Activated CD4-positive, alpha-beta T cell treated with anti-CD3 and anti-CD28 coated beads, Interleukin-2, amount 10 ng/mL, durations not matched to agents 7 days and 5 days (primary cell): ENCODE measurements at places on chromosomes 11 and 22.

DNA sequence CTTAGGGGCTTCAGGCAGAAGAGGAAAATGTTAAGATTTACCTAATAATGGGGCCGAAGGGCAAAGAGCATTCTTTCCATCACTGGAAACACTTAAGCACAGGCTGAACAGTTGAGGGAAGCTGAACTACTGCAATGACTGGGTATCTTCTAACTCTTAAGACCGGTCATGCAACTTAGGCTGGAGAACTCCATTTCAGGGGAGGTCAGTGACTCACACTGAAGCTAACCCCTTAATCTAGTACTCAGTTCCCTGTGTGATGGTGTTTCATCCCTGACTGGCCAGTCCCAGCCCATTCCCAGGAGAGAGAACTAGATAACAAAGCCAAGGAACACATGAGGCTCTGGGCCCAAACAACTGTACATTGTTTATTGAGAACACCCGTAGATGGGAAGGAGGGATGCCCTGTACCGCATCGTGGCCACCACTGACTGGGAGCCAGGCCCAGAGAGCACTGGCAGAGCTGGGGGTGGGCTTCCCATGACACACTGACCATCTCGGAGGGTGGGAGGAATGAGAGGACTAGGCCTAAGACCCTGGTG is 10.5 kb downstream of the RPL27A start:
- no peak overlapping the region for H3K27ac ChIP-seq
- peaks cover 28% of the 10 kb centered on the region for H3K4me1 ChIP-seq
- H3K27me3 ChIP-seq, result no peaks in the 10 kb centered on the region
- peaks cover 41% of the 10 kb centered on the region for H3K36me3 ChIP-seq

DNA sequence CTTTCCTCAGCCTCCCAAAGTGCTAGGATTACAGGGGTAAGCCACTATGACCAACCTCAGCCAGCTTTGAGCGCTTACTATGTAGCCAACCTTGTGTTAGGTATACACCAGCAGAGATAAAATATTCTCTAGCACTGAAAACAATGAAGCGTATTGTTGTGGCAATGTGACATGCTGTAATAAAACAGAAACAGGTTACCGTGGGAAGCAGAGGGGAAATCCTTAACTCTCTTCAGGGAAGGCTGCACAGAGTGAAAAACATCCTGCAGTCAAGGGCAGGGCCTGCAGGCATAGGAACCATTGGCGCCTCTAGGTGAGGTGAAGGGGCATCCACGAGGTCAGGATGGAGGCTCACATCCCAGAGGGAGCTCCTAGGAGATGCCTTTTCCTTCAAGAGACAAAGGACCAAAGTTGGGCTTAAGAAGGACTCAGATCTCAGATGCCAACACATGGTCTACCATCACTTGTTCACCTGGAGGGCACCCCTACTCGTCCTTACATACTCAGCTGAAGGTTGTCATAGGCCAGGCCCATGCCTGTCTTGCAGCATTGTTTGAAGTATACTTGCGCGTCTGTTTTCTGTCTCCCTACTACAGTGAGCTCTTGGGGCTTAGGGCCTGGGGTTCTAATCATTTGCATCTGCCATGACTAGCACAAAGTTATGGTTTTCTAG is 8.0 kb downstream of the POLD4 start:
- H3K27ac ChIP-seq, result peak overlapping the region; percentile 37
- no peaks in the 10 kb centered on the region for H3K27me3 ChIP-seq
- H3K4me3 ChIP-seq, result no peak overlapping the region

DNA sequence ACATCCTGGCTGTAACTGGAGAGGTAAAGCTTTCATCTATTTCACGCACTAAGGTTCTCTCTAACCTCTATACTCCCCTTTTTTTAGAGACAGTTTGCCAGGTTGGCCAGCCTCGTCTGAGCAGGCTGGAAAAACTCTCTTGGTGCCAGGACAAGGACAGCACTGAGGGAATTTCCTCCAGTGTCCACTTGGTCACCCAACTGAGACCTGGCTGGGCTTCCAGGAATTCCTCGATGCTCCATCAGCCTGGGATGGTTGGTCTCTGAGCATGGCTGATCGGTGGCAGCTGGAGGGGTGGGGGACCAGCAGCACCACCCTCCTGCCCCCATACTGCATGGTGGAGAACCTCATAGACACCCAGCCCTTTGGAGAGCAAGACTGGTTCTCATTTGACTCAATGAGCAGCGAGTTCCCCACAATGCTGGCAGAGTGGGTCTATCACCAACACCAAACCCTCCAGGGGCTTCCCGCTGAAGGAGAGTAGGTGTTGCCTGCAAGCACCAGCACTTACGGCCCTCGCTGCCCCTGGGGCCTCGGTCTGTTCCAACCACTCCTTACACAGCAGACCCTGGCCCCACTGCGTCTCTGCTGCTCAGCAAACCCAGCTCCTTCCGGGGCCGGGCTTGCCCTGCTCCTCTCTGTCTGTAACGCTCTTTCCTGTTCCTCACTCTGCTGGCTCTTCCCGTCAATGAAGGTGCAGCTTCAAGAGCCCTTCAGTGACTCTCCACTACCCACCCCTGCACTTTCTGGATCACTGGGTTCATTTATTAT is 122.2 kb downstream of the ST3GAL4 start:
- H3K27ac ChIP-seq, result peak overlapping the region; percentile 85
- DNase-seq, result peak; percentile 36
- H3K4me1 ChIP-seq, result peaks cover 27% of the 10 kb centered on the region

DNA sequence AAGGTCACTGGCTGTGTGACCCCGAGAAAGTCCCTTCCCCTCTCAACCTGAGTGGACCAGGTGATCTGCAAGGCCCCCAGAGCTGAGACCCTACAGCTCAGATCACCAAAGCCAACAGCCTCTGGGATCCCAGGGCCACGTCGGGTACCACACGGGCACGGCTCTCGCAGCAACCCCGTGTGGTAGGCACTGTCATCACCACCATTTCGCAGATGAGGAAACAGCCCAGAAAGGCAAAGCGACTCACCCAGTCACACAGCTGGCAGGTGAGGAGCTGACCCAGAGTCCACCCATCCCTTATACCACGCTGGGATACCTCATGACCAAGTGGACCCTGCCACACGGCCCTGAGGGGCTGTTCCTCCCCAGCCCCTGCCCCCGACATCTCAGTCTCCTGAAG is 2.8 kb downstream of the ATP5MGL start:
- H3K36me3 ChIP-seq, result peaks cover 6% of the 10 kb centered on the region
- H3K4me3 ChIP-seq, result no peak overlapping the region
- DNase-seq, result no peak
- no peaks in the 10 kb centered on the region for H3K27me3 ChIP-seq

DNA sequence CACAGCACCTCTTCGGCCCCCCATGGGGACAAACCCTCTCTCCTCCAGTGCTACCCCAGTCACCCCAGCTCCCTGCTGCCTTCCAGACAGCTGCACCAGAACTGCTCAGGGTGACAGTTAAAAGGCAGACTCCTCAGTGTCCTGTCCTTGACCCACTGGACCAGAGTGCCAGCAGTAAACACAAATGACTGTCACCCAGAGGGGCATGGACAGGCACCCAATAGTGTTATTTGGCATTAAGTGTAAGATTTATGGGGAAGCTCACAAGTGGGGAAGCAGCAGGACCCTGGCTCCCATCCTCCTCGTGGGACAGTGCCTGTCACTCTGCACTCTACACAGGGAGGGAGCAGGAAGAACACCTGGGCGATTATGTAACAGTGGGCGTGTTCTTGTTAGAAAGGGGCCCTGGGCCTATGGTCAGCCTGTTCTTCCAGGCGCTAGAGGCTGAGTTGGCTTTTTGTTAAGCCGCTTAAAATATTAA is 5.0 kb downstream of the RPS19BP1 start:
- peak overlapping the region; percentile 73 for H3K27ac ChIP-seq
- H3K36me3 ChIP-seq, result peaks cover 71% of the 10 kb centered on the region
- H3K4me3 ChIP-seq, result no peak overlapping the region
- no peaks in the 10 kb centered on the region for H3K27me3 ChIP-seq
- no peak for DNase-seq
- H3K4me1 ChIP-seq, result peaks cover 90% of the 10 kb centered on the region

GRCh38 chr22:37118083-37118482 is 8.6 kb upstream of the TMPRSS6 start:
- no peaks in the 10 kb centered on the region for H3K27me3 ChIP-seq
- DNase-seq, result no peak
- H3K36me3 ChIP-seq, result peaks cover 17% of the 10 kb centered on the region
- no peak overlapping the region for H3K4me3 ChIP-seq
- H3K27ac ChIP-seq, result peak overlapping the region; percentile 73

DNA sequence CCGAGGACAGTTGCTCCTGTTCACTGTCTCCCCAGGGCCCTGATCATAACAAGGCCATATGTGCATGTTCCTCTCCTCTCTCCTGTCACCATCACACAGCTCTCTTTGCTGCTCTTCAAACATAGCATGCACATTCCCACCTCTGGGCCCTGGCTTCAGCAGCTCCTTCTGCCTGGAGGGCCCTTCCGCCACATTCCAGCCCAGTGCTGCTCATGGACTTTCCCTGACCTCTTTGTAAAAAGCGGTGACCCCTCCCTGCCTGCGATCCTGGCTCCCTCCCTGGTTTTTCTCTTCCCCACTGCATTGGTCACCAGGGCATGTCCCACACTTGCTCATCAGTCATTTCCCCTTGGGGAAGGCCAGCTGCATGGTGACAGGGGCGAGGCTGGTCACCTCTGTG is 98.2 kb downstream of the MYO18B start:
- no peak for DNase-seq
- H3K36me3 ChIP-seq, result no peaks in the 10 kb centered on the region
- no peak overlapping the region for H3K27ac ChIP-seq
- H3K27me3 ChIP-seq, result no peaks in the 10 kb centered on the region

DNA sequence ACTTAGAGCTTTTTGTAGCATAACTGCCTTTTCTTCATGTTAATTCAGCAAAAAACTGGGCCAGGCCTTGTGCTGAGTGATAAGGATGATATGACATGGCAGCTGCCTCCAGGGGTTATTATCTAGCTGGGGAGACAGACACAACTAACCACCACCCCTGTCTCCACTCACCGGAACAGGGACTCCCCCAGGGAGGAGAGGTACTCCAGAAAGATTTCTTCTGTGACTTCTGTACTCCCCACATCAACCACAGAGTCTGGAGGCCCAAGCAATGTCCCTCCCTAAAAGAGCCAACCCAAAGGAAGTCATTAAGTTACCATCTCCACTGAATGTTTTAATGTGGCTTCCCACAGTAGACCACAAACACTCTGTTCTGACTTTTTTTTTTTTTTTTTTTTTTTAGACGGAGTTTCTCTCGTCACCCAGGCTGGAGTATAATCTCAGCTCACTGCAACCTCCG is 14.3 kb upstream of the PMM1 start:
- peak overlapping the region; percentile 38 for H3K4me3 ChIP-seq
- DNase-seq, result peak; percentile 80
- peaks cover 59% of the 10 kb centered on the region for H3K36me3 ChIP-seq
- H3K27me3 ChIP-seq, result no peaks in the 10 kb centered on the region
- H3K27ac ChIP-seq, result peak overlapping the region; percentile 65

- DNase-seq, result no peak
- H3K4me1 ChIP-seq, result no peaks in the 10 kb centered on the region
- no peak overlapping the region for H3K27ac ChIP-seq
- no peak overlapping the region for H3K4me3 ChIP-seq
Measured at GRCh38 chr11:101096036-101096704, 33.4 kb downstream of the PGR start.

GRCh38 chr22:46800102-46800857 is 37.8 kb downstream of the TBC1D22A start:
- no peak for DNase-seq
- H3K36me3 ChIP-seq, result peaks cover 42% of the 10 kb centered on the region
- no peak overlapping the region for H3K4me3 ChIP-seq

GRCh38 chr11:101860696-101861427 is 53.9 kb upstream of the CEP126 start:
- no peak overlapping the region for H3K27ac ChIP-seq
- peaks cover 5% of the 10 kb centered on the region for H3K27me3 ChIP-seq
- H3K36me3 ChIP-seq, result no peaks in the 10 kb centered on the region
- DNase-seq, result peak; percentile 27
- H3K4me3 ChIP-seq, result no peak overlapping the region

GRCh38 chr11:64121663-64122410 is 44.1 kb downstream of the MACROD1 start:
- peaks cover 3% of the 10 kb centered on the region for H3K27me3 ChIP-seq
- H3K4me1 ChIP-seq, result peaks cover 14% of the 10 kb centered on the region
- H3K36me3 ChIP-seq, result no peaks in the 10 kb centered on the region
- no peak for DNase-seq

GRCh38 chr22:38744981-38745380 is 10.8 kb downstream of the SUN2 start:
- H3K4me3 ChIP-seq, result no peak overlapping the region
- DNase-seq, result no peak
- peaks cover 89% of the 10 kb centered on the region for H3K36me3 ChIP-seq
- H3K4me1 ChIP-seq, result peaks cover 64% of the 10 kb centered on the region
- no peaks in the 10 kb centered on the region for H3K27me3 ChIP-seq

GRCh38 chr11:96324912-96325311 is 18.1 kb downstream of the MAML2 start:
- DNase-seq, result no peak
- H3K4me3 ChIP-seq, result no peak overlapping the region
- no peaks in the 10 kb centered on the region for H3K27me3 ChIP-seq
- no peak overlapping the region for H3K27ac ChIP-seq
- H3K36me3 ChIP-seq, result peaks cover 71% of the 10 kb centered on the region
- H3K4me1 ChIP-seq, result peaks cover 44% of the 10 kb centered on the region

GRCh38 chr11:80584661-80585060 is 1143.8 kb upstream of the TENM4 start:
- H3K4me1 ChIP-seq, result no peaks in the 10 kb centered on the region
- H3K36me3 ChIP-seq, result no peaks in the 10 kb centered on the region
- DNase-seq, result no peak

GRCh38 chr22:45207533-45207932 is 33.2 kb downstream of the KIAA0930 start:
- no peak for DNase-seq
- H3K4me3 ChIP-seq, result no peak overlapping the region
- no peaks in the 10 kb centered on the region for H3K36me3 ChIP-seq
- H3K27ac ChIP-seq, result no peak overlapping the region

DNA sequence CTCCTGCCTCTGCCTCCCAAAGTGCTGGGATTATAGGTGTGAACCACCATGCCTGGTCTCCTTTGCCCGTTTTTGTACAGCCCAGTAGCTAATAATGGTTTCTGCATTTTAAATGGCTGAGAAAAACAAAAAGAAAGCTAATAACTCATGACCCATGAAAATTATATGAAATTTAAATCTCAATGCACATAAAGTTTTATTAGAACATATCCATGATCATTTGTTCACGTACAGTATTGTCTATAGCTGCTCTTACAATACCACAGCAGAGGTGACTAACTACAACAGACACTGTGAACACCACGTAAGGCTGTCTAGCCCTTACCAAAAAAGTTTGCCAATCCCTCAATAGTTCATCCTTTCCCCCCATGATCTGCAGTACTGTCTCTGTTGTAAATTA is 6.4 kb upstream of the PLAAT2 start:
- no peak overlapping the region for H3K27ac ChIP-seq
- H3K36me3 ChIP-seq, result peaks cover 7% of the 10 kb centered on the region
- peaks cover 8% of the 10 kb centered on the region for H3K27me3 ChIP-seq

- peaks cover 8% of the 10 kb centered on the region for H3K27me3 ChIP-seq
- H3K4me1 ChIP-seq, result peaks cover 5% of the 10 kb centered on the region
- peak; percentile 57 for DNase-seq
- no peaks in the 10 kb centered on the region for H3K36me3 ChIP-seq
- no peak overlapping the region for H3K27ac ChIP-seq
Measured at GRCh38 chr11:396948-397548, 3.0 kb downstream of the PKP3 start.

GRCh38 chr11:111360150-111361043 is 18.7 kb downstream of the POU2AF1 start:
- no peak for DNase-seq
- H3K36me3 ChIP-seq, result no peaks in the 10 kb centered on the region
- H3K27me3 ChIP-seq, result no peaks in the 10 kb centered on the region

GRCh38 chr11:83120327-83120726 is 36.6 kb upstream of the PCF11 start:
- H3K27me3 ChIP-seq, result peaks cover 3% of the 10 kb centered on the region
- no peak for DNase-seq
